ENCODE measurements at places on chromosomes 7 and 10.

GRCh38 chr10:88730864-88731263, 24.8 kb downstream of the LIPK start:
- DNase-seq: no peak

DNA sequence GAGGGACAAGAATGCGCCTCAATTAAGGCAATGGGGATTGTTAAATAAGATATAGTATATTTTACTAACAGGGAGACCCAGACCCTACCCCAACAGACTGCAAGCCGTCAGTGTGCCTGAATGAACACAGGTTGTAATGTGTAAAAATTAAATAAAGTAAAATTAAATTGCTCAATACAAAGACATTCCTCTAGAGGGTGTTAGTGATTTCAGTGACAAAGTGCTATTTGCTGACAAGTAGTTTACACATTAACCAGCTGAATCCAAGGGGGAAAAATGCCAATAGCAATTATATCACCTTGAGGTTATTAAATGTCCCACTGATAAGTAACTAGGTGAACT, 110.5 kb downstream of the EBF3 start:
- DNase-seq: no peak

- DNase-seq: no peak
Observed at GRCh38 chr10:110397856-110398255, 93.1 kb upstream of the SMNDC1 start.

DNA sequence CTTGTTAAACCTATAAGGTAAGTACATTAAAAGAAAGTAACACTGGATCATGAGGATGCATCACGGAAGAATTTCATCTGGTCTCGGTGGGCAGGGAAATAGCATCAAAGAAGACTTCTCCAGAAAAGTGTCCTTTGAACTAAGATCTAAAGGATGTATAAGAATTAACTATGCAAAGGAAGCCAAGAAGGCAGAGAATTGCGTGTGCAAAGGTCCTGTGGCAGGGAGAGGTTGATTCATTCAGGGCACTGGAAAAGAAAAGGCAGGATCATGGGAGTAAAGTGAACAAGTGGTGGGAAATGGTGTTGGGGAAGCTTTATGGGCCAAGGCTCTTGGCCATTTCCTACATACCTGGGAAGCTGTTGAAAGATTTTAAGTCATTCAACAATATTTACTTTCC, 288.3 kb downstream of the SFMBT2 start:
- no peak for DNase-seq

DNA sequence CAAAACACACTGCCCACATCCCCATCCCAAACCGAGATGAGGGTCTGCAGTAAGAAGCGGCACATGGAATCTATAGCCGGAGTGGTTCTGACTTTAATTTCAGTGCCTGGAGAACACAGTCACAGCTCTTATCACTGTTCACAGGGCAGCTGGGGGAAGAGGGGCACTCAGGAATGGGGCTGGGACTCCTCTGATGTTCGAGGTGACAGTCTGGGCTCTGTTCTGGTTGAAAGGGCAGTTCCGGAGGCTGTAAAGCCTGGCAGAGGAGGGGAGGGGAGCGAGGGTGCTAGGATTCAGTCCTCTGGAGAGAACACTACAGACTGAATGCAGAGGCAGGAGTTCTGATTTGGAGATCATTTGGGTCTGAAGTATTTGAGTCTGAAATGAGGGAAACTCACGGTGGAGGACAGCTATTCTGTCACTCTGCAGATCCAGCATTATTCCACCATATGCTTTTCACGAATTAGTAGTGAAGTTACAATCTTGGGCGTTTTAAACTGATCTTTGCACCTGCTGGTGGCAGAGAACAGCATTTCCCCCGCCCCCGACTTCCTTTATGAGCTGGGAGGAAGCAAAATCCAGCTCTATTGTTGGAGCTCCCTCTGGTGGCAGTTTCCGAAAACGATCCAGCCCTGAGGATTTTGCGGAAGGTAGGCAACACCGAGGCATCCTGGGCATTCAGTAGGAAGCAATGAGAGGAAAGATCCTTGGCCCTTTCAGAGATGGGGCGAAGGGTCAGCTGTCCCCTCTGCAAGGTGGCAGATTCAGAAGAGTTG, 22.7 kb upstream of the KCNK18 start:
- DNase-seq: peak; percentile 78

DNA sequence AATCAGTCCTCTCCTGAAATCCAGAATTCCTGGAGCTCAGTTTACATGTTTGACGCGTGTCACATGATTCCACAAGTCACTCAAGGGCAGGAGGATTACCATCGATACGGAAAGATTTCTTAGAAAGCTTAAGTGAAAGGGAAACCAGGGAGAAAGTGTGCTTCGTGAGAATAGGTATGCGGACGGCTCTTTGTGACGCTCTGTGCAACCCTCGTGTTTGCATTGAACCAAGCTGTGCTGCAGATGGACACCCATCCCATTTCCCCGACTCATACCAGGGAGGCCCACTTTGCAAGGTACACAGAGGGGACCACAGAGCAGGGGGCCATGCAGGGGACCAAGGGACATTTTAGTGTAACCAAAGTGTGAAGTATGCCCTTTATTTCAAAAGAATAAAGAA, 43.2 kb downstream of the IKZF1 start:
- no peak for DNase-seq

DNA sequence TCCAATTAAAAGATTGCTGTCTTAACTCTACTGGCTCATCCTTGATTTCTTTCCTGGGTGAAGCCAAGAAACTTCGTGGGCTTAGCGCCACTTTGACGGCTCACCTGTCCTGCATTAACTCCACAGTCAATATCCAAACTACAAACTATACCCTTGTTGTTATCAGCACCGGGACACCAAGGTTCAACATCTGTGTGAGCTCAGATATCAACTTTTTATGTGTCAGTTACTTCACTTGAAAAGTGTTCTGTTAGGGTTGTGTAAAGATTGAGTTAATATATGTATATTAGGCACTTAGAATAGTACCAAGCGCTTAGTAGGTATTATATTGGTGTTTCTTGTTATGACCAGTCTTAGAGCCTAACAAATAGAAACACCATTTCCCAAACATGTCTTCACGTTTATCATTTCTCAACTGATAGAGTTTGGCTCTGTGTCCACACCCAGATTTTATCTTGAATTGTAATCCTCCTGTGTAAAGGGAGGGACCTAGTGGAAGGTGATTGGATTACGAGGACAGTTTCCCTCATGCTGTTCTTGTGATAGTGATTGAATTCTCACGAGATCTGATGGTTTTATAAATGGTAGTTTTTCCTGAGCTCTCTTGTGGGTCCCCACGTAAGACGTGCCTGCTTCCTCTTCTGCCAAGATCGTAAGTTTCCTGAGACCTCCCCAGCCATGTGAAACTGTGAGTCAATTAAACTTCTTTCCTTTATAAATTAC, 19.0 kb upstream of the ST8SIA6 start:
- DNase-seq: peak; percentile 15

- DNase-seq: no peak
Observed at GRCh38 chr10:80582286-80582960, 44.7 kb downstream of the SH2D4B start.

GRCh38 chr7:38796626-38797501, 112.1 kb downstream of the VPS41 start:
- DNase-seq: peak; percentile 33
